ENCODE measurements at places on chromosomes 4 and X. TPM values are rescaled to one million over a fixed set of nuclear protein-coding genes. Genes with fewer than 3 reads are reported as not detected.

The TMEM184C gene
- 15.4 TPM for total RNA-seq

The ZNF718 gene
- total RNA-seq, result 4.6 TPM

The CENPVL2 gene
- total RNA-seq, result not detected

The ZNF157 gene
- total RNA-seq, result not detected

The CHIC1 gene
- total RNA-seq, result 12.6 TPM

The CXCL5 gene
- total RNA-seq, result not detected

The H2BW2 gene
- not detected for total RNA-seq

The C4orf54 gene
- 2.1 TPM for total RNA-seq

The PPBP gene
- 10.1 TPM for total RNA-seq

The MAGEA11 gene
- not detected for total RNA-seq

The ADRA2C gene
- total RNA-seq, result 9.1 TPM

The HELT gene
- total RNA-seq, result not detected

The USP17L12 gene
- total RNA-seq, result not detected

The DRD5 gene
- not detected for total RNA-seq

The SPANXN3 gene
- total RNA-seq, result not detected

The MFAP3L gene
- 5.9 TPM for total RNA-seq

The TSPAN5 gene
- 9.1 TPM for total RNA-seq

The PRDX4 gene
- 114 TPM for total RNA-seq

The CCKAR gene
- 1.3 TPM for total RNA-seq

The BEX4 gene
- 31.1 TPM for total RNA-seq

The FHDC1 gene
- 1.5 TPM for total RNA-seq

The TBC1D8B gene
- 3.0 TPM for total RNA-seq

The IL15 gene
- 3.8 TPM for total RNA-seq

The CFAP299 gene
- total RNA-seq, result 0.84 TPM

The HHIP gene
- total RNA-seq, result under 0.01 TPM

The AMOT gene
- total RNA-seq, result 9.1 TPM

The TMEM154 gene
- 2.9 TPM for total RNA-seq

The FGA gene
- not detected for total RNA-seq

The MAGEA3 gene
- not detected for total RNA-seq

The CXCL1 gene
- total RNA-seq, result 3.4 TPM

The VEGFC gene
- 6.3 TPM for total RNA-seq

The GLOD5 gene
- total RNA-seq, result not detected

The KLB gene
- total RNA-seq, result not detected
